Pancreas (tissue), 10 donors: ENCODE measurements at places on chromosomes 2 and 18. TPM values are rescaled to one million over a fixed set of nuclear protein-coding genes. Genes with fewer than 3 reads are reported as not detected.

- H3K27me3 ChIP-seq = no peaks in the 10 kb centered on the region
- H3K4me3 ChIP-seq = no peak overlapping the region
- H3K36me3 ChIP-seq = no peaks in the 10 kb centered on the region
- no peak overlapping the region for H3K27ac ChIP-seq
Observed at GRCh38 chr2:225429717-225430116, 30.2 kb downstream of the NYAP2 start.

DNA sequence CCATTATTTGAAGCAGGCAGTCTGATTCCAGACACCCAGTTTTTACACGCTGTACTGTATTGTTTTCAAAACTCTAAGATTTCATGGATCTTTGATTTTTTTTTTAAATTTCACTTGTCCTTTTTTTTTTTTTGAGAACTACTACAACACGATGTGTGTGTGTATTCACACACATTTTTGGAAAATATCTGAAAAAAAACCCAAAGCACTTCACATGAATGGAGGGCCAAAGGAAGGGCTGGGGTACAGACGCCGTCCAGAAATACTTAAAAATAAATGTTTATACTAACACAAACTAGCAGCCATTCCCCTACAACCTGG, 314 bp upstream of the SSB start:
- no peaks in the 10 kb centered on the region for H3K27me3 ChIP-seq
- no peaks in the 10 kb centered on the region for H3K36me3 ChIP-seq
- no peak for DNase-seq
- H3K27ac ChIP-seq = peak overlapping the region; percentile 44
- H3K4me1 ChIP-seq = no peaks in the 10 kb centered on the region

DNA sequence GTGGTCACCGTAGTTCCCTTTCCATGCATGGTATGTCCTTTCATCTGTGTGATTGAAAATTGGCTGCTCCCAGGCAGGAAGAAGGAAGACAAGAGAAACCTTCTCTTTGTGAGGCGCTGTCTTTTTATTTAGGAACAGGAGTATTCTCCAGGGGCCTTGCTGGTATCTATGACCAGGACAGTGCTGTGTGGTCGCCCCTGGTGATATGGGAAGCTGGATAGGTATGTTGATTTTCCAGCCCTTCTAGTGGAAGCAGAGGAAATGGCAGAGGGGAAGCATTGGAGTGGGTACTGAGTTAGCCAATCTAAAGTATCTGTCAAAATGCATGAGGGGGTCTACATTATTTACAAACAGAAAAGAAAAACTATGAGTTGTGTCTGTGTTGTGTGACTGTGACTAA, 226.6 kb downstream of the MTX2 start:
- DNase-seq = no peak
- H3K4me3 ChIP-seq = no peak overlapping the region
- H3K36me3 ChIP-seq = no peaks in the 10 kb centered on the region
- H3K4me1 ChIP-seq = no peaks in the 10 kb centered on the region
- no peak overlapping the region for H3K27ac ChIP-seq

DNA sequence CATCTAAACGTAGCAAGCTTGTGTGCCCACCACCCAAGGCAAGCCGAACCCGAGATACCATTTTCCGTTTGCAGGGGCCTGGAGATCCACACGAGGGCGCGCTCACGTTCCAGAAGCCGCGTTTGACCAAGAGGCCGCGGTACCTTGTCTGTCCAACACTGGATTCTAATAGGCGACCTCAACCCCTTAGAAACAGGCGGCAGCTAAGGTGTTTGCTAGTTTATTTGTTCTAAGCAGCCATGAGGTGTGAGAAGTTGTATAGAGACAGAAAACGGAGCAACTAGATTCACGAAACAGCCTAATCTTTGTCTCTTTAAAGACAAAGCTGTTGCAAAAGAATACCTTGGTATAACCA, 4.2 kb downstream of the HOXD11 start:
- H3K27me3 ChIP-seq = peaks cover 13% of the 10 kb centered on the region
- DNase-seq = no peak
- H3K4me3 ChIP-seq = no peak overlapping the region
- no peaks in the 10 kb centered on the region for H3K4me1 ChIP-seq
- no peak overlapping the region for H3K27ac ChIP-seq

DNA sequence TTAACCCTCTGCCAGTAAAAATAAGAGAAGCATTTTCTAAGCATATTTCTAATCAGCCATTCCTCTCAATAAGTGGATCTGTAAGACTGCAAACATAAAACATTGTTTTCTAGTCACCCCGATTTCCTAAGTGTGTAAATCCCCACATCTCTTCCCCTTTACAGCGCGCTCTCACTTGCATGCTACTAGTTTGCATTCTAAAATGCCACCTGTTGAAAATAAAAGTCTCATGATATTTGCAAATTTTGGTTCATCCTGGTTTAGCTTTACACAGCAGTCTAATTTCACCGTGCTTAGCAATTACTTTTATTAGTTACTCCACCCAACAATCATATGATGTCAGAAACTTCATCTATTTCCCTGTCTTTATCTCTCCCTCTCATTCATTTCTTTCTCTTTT, 1230.7 kb upstream of the ZEB2 start:
- H3K27ac ChIP-seq = no peak overlapping the region
- H3K36me3 ChIP-seq = no peaks in the 10 kb centered on the region

KLF11 gene
- 16.4 TPM for polyA plus RNA-seq

GPD2 gene
- 2.8 TPM for polyA plus RNA-seq

- no peak overlapping the region for H3K4me3 ChIP-seq
- H3K4me1 ChIP-seq = peaks cover 14% of the 10 kb centered on the region
- no peaks in the 10 kb centered on the region for H3K36me3 ChIP-seq
- H3K27me3 ChIP-seq = no peaks in the 10 kb centered on the region
- H3K27ac ChIP-seq = peak overlapping the region; percentile 46
Observed at GRCh38 chr2:108560241-108560811, 26.1 kb downstream of the LIMS1 start.

- H3K27me3 ChIP-seq = no peaks in the 10 kb centered on the region
- no peak overlapping the region for H3K27ac ChIP-seq
- DNase-seq = no peak
- no peaks in the 10 kb centered on the region for H3K36me3 ChIP-seq
Observed at GRCh38 chr2:188410504-188411235, 119.0 kb downstream of the GULP1 start.

MSTN gene
- 0.66 TPM for polyA plus RNA-seq

- no peaks in the 10 kb centered on the region for H3K36me3 ChIP-seq
- H3K4me1 ChIP-seq = no peaks in the 10 kb centered on the region
- no peak overlapping the region for H3K4me3 ChIP-seq
Observed at GRCh38 chr2:199206536-199206935, 251.2 kb downstream of the SATB2 start.

HAAO gene
- 18.3 TPM for polyA plus RNA-seq
